ENCODE measurements at places on chromosomes 5 and 9. TPM values are rescaled to one million over a fixed set of nuclear protein-coding genes. Genes with fewer than 3 reads are reported as not detected.

ARL14EPL gene
- total RNA-seq: not detected

RASGEF1C gene
- total RNA-seq: 0.42 TPM

IL5 gene
- not detected for total RNA-seq

SLIT3 gene
- total RNA-seq: 0.59 TPM

ASS1 gene
- total RNA-seq: 98.1 TPM

TMEM171 gene
- total RNA-seq: 1.7 TPM

ACOT12 gene
- total RNA-seq: not detected

PIP5KL1 gene
- total RNA-seq: 13.4 TPM

ZBED3 gene
- total RNA-seq: 8.0 TPM

DNA sequence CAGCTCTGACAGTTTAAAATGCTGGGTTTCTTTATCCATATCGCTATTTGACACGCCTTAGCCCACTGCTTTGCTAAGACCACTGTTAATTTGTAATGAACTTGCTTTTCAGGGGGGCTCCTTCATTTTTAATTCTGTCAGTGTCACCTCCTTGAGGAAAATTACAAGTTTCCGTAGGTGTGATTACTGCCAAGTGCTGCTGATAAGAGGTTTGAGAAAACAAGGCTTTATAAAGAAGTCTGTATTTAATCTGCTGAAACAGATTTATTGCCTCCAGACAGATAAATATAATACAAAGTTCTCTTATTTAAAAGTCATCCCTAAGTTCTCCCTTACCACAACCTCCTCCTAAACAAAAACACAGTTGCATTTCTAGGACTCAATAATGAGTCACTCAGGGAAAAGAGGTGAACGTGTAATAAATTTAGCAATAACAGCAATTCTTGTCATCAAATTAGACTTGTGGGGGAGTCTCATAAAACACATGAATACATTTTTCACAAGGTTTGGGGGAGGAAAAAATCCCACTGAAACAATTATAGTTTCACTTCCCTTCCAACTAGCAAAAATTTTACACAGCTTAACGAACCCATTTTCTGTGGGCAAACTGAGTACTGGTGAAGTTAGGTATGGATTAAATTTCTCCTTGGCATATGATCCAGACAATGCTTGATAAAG is 72.8 kb downstream of the MAPKAP1 start:
- DNase-seq: no peak

GRCh38 chr9:136900988-136901515 is 14.7 kb downstream of the TRAF2 start:
- DNase-seq: no peak

DNA sequence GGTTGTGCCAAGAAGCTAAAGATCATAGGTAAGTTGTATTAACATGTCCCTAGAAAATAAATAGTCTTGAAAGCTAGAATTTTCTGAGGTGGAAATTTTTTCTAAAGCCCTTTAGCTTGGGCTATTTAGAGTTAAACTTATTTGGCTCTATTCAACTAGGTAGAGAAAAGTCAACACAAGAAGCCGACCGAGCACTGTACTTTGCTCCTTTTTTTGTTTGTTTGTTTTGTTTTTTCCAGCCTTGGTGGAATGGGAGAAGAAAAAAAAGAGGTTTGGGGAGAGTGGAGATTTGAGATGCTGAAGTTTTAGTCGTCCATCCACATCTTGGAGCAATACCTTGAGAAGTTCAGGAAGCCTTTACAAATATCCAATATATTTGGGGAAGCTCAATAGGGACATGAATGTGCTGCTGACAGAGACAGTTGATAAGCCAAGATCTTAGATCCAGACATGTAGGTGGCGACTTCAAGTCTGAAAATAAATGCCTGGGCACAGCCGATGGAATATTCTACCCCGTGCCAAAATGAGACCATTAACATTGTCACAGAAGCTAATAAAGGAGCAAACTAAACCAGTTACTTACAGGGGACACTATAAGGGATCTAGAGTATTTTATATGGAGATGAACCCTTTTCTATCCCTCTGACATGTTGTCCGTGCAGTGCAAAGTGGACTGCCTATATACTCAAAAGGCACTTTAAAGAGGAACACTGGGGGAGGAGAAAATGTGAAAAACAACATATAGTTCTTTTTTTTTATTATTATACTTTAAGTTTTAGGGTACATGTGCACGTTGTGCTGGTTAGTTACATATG is 466.1 kb downstream of the PTPRD start:
- DNase-seq: no peak

DNA sequence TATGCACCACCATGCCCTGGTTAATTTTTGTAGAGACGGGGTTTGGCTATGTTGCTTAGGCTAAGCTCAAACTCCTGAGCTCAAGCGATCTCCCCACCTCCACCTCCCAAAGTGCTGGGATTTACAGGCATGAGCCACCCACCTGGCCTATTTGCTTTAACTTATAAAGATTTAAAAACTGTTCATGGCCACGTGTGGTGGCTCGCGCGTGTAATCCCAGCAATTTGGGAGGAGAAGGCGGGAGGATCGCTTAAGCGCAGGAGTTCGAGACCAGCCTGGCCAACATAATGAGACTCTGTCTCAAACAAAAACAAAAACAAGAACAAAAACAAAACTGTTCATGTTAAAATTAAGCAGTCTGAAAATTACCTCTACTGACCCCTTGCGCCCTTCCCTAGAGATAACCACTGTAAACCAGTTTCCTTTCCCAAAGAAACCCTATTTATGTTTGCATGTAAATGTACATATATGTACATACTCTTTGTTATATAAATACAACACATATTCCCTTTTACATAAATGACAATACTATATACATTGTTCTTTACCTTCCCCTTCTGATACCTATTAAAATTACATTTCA is 1.5 kb downstream of the AK6 start:
- no peak for DNase-seq

DNA sequence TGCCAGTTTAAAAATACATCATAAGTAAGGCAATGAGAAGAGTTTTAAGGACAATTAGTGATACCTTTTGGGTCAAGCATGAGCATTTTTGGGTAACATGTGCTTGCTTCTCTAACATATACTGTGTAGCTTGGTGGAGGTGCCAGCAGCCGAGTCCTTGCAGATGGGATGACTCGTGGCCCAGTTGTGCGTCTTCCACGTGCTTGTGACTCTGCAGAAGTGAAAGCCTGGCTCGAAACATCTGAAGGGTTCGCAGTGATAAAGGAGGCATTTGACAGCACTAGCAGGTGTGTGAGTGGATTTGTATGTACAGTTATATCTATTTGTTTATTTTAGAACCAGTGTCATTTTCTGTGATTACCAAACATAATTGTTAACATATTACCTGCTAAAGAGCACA is 18.2 kb downstream of the HMGCR start:
- no peak for DNase-seq

DNA sequence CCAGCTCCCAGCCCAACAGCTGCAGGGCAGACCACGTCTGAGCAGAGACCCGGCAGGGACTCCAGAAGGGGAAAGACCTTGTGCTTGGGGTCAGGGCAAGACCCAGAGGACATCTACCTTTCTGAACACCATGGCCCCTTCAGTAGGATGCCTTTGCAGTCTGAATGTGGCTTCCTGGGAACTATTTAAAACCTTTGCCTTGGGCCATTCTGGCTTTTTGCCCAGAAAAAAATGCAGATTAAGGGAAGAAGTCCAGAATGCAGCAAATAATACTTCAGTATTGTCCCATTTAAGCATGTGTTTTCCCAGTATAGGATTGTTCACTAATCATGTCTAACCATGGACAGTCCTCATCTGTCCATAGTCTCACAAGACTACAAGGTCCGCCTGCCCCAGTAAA is 67.5 kb upstream of the ERCC6L2 start:
- no peak for DNase-seq

DNA sequence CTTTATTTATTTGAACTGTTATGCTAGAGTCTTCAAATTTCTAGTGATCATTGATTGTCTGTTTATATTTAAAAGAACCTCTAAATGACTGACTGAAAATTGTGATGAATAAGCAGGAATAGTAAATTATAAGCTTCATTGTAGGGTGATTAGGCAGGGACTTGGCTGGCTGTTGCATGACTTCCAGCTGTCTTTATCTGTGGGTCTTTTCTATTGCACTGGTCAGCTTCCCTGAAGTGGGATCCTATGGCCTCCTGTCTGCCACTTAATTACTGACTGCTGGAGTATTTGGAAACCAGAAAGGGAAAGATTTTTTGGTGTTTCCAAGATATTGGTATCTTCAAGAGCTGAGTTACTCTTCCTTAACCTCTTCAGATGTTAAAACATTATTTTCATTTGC is 123.0 kb upstream of the CCNH start:
- no peak for DNase-seq

DNA sequence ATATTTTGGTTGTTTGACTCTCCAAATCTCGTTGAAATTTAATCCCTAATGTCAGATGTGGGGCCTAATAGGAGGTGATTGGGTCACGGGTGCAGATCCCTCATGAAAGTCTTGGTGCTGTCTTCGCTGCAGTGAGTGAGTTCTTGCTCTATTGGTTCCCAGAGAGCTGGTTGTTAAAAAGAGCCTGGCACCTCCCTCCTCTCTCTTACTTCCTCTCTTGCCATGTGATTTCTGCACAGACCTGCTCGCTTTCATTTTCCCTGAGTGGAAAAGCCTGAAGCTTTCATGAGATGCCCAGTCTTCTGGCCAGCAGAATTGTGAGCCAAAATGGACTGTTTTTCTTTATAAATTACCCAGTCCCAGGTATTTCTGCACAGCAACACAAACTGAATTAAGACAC is 221.6 kb downstream of the MAT2B start:
- no peak for DNase-seq

GRCh38 chr5:56200971-56201666 is 32.0 kb downstream of the ANKRD55 start:
- peak; percentile 85 for DNase-seq

- DNase-seq: peak; percentile 74
Observed at GRCh38 chr5:36150676-36151433, 832 bp downstream of the LMBRD2 start.

DNA sequence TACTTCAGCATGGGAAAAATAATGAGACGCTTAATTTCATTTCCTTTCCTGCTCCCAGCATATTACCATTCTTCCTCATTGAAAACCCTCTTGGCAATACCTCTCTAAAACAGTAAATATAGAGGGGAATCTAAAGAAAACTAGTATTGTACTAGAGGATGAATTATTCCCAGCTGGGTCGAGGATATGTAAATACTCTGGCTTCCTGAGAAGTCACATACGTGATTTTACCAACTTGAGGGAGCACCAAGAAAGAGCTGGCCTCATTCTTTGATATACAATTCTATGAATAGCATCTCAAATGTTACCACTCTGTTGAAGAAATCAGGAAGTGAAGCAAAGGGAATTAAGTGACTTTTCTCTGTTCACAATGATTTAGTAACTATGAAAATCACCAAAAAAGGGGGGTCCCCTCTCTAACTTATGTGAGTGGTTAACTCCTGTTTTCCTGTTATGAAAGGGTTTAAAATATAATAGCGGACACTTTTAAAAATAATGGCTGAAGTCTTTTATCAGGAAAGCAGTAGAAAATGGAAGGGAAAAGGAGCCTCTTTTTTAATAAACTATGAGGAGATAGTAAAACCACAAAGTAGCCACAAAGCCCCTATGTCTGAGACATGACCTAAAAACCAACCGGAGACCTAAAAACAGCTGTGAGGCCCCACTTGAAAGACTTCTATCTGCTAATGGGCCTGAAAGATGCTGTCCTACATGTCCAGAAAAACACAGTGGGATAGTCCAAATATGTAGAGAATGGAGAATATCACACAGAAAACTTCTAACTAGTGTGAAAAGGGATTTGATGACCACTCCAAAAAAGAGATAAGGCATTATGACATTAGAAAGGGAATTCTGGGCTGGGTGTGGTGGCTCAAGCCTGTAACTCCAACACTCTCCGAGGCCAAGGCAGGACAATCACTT is 42.6 kb downstream of the LPAR1 start:
- DNase-seq: no peak

DNA sequence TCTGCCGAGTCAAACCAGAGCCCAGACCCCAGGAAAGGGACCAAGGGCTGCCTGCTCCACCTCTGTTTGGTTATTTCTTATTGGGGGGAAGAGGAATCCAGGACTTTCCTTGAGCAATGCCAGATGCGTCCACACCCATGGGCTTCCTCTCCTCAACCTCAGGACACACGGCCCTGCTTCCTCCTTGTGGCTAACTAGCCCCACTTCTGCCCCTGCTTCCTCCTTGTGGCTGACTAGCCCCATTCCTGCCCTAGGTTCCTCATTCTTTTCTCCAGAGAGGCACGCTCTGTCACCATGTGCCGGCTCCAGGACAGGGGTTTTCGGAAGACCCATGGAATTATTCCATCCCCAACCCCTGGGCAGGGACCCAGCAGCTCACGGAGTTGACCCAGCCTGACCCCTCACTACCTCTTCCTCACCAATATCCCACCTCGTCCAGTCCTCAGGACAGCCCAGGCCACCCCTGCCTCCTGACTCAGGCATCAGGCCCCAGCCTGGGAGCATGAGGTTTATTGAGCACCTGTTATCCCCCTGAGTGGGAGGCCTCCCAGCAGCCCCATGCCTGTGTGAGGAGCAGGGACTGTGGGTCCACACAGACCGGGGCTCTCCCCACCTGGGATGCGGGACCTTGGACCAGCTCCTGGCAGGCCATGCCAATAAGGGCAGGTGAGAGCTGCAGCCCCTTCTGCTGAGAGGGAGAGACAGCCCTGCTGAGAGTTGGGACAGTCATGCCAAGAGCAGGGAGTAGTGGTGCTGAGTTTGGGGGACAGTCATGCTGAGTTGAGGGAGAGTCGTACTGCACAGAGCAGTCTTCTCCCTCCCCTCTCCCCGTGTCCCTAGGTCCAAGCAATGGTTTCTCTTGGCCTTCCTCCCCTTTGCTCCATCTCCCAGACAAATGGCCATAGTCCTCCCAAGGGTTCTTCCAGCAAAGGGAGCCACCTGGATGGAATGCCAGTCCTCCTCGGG is 11.8 kb upstream of the FCN1 start:
- DNase-seq: no peak

- no peak for DNase-seq
Observed at GRCh38 chr5:72074251-72074650, 33.0 kb upstream of the MAP1B start.

GRCh38 chr9:23686257-23686656 is 139.8 kb downstream of the ELAVL2 start:
- peak; percentile 26 for DNase-seq

DNA sequence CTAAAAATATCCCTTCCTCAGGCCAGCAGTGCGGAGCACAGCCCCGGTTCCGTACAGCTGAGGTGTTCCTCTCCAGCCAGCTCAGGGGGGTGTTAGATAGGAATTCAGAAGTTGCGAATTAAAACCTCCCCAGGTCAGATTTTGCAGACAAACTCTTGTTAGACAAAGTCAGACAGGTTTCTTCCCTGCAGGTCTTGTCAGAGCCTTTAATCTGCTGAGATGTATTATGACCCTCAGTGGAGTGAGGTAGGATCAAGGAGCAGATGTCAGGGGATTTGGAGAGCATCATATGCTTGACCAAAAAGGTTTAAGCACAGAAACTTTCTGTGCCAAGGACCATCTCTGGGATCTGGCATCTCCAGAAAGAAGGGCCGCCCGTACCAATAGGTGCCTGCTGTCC is 60.1 kb downstream of the NTNG2 start:
- DNase-seq: no peak

DNA sequence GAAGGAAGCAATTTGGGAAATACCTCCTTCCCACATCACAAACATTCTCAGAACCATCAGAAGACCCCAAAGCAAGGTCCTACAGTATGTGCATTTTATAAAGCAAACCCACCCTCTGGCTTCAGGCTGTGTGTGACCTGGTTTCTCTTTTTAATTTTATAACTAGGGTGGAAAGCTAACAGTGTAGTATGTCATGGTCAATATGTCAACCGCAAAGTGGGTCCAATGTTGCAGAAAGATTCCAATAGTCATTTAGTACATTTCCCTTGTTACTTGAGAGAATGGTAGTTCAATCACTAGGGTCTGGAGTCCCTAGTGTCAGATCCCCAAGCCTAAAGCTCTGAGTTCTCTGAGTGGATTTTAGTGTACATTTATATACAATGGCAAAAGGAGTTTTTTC is 96.2 kb downstream of the FGF1 start:
- no peak for DNase-seq

GRCh38 chr5:16656561-16657191 is 39.9 kb upstream of the RETREG1 start:
- DNase-seq: no peak
